Activated T-helper 2 cell treated with anti-CD3 and anti-CD28 coated beads, Interferon-gamma antibody, Interleukin-2, Interleukin-4, amounts not matched to agents 10 μg/mL and 5 μg/mL and 100 μg/mL, durations not matched to agents 14 hours and 24 hours and 36 hours (primary cell): ENCODE measurements at places on chromosomes 7 and 10. TPM values are rescaled to one million over a fixed set of nuclear protein-coding genes. Genes with fewer than 3 reads are reported as not detected.

- peaks cover 6% of the 10 kb centered on the region for H3K27me3 ChIP-seq
- H3K4me3 ChIP-seq = no peak overlapping the region
- no peaks in the 10 kb centered on the region for H3K4me1 ChIP-seq
- H3K27ac ChIP-seq = no peak overlapping the region
- H3K36me3 ChIP-seq = no peaks in the 10 kb centered on the region
Observed at GRCh38 chr7:25272265-25272664, 44.0 kb upstream of the NPVF start.

MBLAC1 gene
- 2.8 and 2.9 TPM in 2 replicates for total RNA-seq

DNA sequence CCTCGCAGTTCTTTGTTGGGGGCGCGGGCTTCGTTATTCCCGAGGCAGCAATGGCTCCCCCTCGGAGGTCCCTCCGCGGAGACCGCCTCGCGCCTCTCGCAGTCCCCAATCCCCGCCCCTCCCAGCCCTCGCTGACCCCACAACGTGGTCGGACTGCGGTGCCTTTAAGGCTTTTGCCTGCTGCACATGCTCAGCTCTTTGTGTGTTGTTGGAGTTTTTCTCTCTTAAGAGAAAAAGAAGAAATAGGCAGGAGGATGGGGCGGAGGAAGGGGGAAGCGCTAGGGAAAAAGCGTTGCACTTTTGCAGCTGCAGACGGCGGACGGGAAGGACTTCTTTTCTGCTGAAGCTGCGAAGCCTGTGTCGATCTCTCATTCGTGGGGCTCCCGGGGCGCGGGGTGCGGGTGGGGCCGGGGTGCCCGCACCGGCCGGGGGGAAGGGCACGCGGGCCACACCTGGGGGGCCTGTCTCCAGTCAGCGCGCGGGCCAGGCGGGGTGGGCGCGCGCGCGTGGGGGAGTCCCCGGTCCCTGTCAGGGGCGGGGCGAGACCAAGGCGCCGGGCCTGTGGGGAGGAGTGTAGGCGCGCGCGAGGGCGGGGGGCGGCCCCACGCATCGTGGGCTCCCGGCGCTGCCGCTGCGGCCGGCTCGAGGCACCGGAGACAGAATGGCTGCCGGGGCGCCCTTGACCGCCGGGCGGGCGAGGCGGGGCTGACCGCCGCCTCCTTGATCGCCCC, 445 bp upstream of the ATRNL1 start:
- H3K27me3 ChIP-seq = peaks cover 53% of the 10 kb centered on the region
- no peak overlapping the region for H3K27ac ChIP-seq
- H3K4me3 ChIP-seq = peak overlapping the region; percentile 74
- DNase-seq = peak; percentile 21
- no peaks in the 10 kb centered on the region for H3K36me3 ChIP-seq

- no peak for DNase-seq
- no peaks in the 10 kb centered on the region for H3K36me3 ChIP-seq
- no peaks in the 10 kb centered on the region for H3K4me1 ChIP-seq
- no peak overlapping the region for H3K27ac ChIP-seq
Observed at GRCh38 chr10:65470986-65471385, 1454.8 kb upstream of the LRRTM3 start.

DNA sequence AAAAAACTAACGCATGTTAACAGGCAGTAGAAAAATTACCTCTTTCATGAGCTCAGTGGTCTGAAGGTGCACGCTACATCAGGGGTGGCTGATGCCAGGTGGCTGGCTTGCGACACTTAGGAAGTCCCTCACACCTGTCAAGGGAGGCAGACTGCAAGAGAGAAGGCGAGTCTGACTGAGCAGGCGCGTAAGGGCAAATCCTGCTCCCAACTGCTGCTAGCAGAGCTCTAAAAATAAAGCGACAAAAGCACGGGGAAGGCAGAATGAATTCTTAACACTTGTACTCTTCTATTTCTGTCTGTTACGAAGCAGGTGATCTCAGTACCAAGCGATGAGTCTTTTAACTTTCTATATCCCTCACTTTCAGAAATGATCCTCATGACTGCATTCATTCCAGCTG, 33.1 kb downstream of the CACNA2D1 start:
- no peaks in the 10 kb centered on the region for H3K36me3 ChIP-seq
- DNase-seq = no peak
- no peak overlapping the region for H3K27ac ChIP-seq
- H3K4me3 ChIP-seq = no peak overlapping the region
- H3K4me1 ChIP-seq = no peaks in the 10 kb centered on the region

GRCh38 chr10:123522702-123523312, 143.3 kb upstream of the GPR26 start:
- no peaks in the 10 kb centered on the region for H3K4me1 ChIP-seq
- no peak overlapping the region for H3K4me3 ChIP-seq
- no peak overlapping the region for H3K27ac ChIP-seq
- no peaks in the 10 kb centered on the region for H3K36me3 ChIP-seq
- DNase-seq = no peak
- H3K27me3 ChIP-seq = no peaks in the 10 kb centered on the region

PTPN12 gene
- 9.6 and 10.6 TPM in 2 replicates for total RNA-seq

CALCR gene
- not detected in 2 replicates for total RNA-seq

DNA sequence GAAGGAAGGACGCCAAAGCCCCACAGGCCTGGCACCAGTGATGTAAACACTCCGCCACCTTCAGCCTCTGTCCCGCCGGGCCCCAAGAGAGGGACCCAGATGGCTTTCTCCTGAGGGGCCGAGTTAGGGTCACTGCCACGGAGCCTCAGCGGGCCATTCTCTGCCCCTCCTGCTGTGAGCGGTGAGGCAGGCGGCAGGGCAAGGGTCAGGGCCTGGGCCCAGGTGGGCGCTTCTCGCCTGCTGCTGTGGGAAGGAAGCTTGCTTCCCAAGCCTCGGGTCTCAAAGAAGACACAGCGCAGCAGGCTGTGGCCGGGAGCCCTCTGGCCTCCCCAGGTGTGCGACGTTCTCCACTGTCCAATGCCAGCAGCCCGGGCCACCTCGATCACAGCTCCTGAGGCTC, 84.8 kb downstream of the PROSER2 start:
- peaks cover 3% of the 10 kb centered on the region for H3K27me3 ChIP-seq
- H3K4me1 ChIP-seq = no peaks in the 10 kb centered on the region
- H3K27ac ChIP-seq = no peak overlapping the region

DNA sequence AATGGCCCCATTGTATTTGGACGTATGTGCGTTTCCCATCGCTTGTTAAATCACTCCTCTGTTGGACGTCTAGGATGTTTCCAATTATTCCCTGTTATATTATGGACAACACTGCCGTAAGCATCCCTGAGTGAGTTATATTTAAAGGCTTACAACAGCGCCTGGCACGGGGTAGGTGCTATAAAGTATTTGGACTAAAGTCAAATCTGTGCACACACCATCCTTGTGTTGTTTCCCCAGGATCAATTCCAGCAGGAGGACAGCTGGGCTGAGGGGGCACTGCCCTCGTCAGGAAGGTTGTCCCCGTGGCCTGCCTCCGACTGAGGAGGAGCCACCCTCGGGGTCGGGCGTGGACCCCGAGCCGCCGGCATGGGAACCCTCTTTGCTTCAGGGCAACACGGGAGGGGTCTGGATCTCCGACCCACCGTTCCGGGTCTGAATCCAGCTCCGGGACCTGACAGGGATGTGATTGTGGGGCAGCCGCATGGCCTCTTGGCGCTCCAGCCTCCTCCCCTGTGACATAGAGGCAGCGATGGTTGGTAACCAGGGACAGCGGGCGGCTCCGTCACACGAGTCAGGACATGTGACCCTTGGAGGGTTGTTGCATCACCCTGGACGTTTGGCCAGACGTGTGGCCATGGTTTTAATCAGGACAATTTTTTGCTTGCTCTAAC, 1.5 kb upstream of the JAKMIP3 start:
- peaks cover 5% of the 10 kb centered on the region for H3K27me3 ChIP-seq
- no peaks in the 10 kb centered on the region for H3K36me3 ChIP-seq
- H3K4me3 ChIP-seq = no peak overlapping the region
- DNase-seq = no peak
- peaks cover 2% of the 10 kb centered on the region for H3K4me1 ChIP-seq

DNA sequence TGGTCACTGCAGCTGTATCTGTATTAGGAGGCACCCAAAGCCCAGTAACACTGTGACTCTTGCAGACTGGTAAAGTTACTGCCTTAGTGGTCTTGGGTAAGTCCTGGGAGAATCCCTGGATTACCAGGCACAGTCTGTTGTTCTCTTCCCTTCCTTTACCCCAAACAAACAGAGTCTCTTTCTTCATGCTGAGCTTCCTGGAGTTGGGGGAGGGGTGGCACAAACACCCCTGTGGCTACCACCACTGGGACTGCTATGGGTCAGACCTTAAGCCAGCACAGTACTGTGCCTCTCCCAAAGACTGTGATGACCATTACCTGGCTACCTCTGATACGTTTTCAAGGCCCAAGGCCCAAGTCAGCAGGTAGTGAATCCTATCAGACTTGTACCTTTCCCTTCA, 59.9 kb upstream of the FAM3C start:
- H3K4me3 ChIP-seq = no peak overlapping the region
- DNase-seq = no peak
- H3K27ac ChIP-seq = no peak overlapping the region
- peaks cover 4% of the 10 kb centered on the region for H3K4me1 ChIP-seq
- peaks cover 10% of the 10 kb centered on the region for H3K27me3 ChIP-seq

- H3K36me3 ChIP-seq = no peaks in the 10 kb centered on the region
- no peaks in the 10 kb centered on the region for H3K27me3 ChIP-seq
- no peak for DNase-seq
- no peak overlapping the region for H3K4me3 ChIP-seq
- no peak overlapping the region for H3K27ac ChIP-seq
Observed at GRCh38 chr7:47271749-47272148, 310.2 kb downstream of the TNS3 start.

DNA sequence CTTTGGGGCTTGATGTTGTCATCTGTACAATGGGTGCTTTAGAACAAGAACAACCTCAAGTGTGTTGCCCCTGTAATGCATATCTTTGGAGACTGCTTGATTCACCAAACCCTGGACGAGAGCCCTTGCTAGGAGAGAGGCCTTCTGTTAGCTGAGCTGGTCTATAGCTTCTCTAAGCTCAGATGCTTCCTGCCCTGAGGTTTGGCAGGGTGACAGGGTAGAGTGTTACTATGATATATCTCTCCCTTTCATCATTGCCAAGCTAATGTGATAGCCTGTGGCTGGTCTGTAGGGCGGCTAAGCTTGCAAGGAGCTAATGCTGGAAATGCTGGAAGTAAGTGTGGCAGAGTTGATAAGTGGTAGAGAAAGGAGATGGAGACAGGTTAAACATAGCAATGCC, 364.1 kb downstream of the RPS24 start:
- no peaks in the 10 kb centered on the region for H3K4me1 ChIP-seq
- H3K27me3 ChIP-seq = peaks cover 3% of the 10 kb centered on the region
- no peaks in the 10 kb centered on the region for H3K36me3 ChIP-seq
- no peak overlapping the region for H3K4me3 ChIP-seq
- no peak overlapping the region for H3K27ac ChIP-seq

CALY gene
- not detected in 2 replicates for total RNA-seq

OR6V1 gene
- total RNA-seq = not detected in 2 replicates

DNA sequence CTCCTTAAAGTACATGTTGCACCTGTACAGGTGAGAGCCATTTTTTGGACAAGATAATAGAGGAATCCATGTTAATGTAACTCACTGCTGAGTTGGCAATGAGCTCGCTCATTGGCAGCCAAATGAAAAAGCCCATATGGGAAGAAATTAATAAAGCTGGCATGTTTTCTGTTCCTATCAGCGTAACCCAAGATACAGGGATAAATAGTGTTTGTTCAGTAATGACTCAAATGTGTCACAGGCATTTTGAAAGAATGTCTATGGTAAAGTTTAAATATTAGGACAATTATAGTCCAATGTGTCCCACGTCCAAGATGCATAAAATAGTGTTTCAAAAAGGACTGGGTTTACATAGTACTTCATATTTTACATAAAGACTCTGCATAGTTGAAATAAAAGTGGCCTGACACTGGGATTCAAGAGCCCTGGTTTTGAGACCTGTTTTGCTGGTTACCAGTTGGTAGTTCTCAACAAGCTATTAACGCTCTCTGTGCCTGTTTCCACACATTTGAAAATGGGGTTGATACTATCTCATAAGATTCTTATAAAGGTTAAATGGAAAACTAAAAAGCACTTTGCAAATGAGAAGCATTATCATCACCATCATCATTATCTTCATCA, 49.1 kb downstream of the MTURN start:
- H3K27ac ChIP-seq = no peak overlapping the region
- no peak for DNase-seq
- H3K36me3 ChIP-seq = no peaks in the 10 kb centered on the region
- H3K4me3 ChIP-seq = no peak overlapping the region

DNA sequence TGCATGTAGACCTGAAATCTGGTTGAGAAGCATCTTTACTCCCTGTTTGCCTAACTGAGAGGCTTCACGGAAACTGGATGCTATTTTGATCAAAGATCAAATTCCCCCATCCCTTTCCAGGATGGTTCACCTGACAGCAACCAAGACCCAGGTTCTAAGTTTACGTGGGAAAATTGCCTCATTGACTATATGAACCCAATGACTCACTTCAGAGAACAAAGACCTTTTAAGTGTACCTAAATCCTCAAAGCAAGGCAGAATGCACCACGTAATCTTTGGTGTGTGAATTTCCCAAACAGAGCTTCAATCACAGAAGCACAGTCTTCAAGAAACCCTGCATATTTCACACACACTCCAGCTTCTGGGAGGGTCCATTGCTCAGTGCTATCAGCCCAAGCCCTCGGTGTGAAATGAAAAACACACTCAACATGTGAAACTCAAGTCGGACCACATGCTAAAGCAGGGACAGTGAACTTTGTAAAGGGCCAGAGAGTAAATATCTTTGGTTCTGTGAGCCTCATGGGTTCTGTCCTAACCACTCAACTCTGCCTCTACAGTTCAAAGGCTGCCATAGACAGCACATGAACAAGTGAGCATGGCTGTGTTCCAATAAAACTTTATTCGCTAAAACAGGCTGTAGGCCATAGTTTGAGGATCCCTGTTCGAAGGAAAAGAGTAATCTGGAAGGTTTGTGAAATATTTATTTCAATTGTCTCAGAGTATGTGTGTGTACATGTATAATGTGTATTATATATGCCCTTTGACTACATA, 275.6 kb upstream of the FOXK1 start:
- no peaks in the 10 kb centered on the region for H3K36me3 ChIP-seq
- H3K4me3 ChIP-seq = no peak overlapping the region
- H3K27ac ChIP-seq = no peak overlapping the region
- DNase-seq = no peak
- no peaks in the 10 kb centered on the region for H3K4me1 ChIP-seq
- H3K27me3 ChIP-seq = no peaks in the 10 kb centered on the region

DNA sequence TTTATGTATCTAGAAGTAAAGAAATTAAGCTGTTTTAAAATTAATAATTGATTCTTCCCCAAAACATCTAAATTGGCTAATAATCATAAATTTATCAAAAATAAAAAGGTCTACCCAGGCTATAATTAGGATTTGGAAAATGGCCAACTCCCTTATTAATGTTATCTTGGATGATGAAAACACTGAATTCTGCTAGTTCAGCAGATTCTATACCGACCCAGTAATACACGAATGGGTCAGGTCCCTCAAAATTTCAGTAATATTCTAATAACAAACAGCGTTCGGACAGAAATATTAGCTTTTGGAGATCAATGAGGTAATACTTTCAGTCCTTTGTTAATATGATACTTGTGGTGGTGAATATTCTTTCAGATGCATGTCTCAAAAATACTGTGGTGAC, 360.7 kb upstream of the MGMT start:
- H3K4me3 ChIP-seq = no peak overlapping the region
- no peak for DNase-seq
- peaks cover 50% of the 10 kb centered on the region for H3K4me1 ChIP-seq
